ENCODE measurements at places on chromosomes 4 and X. TPM values are rescaled to one million over a fixed set of nuclear protein-coding genes. Genes with fewer than 3 reads are reported as not detected.

EDA gene
- polyA plus RNA-seq: not detected

MMGT1 gene
- polyA plus RNA-seq: 6.1 TPM

DCAF8L2 gene
- not detected for polyA plus RNA-seq

NHS gene
- not detected for polyA plus RNA-seq

UPF3B gene
- polyA plus RNA-seq: 12.4 TPM

NAP1L3 gene
- 0.24 TPM for polyA plus RNA-seq

LRPAP1 gene
- 138 TPM for polyA plus RNA-seq

NPY1R gene
- polyA plus RNA-seq: not detected

YIPF7 gene
- not detected for polyA plus RNA-seq

CXCR3 gene
- 73.8 TPM for polyA plus RNA-seq

HTRA3 gene
- not detected for polyA plus RNA-seq

ANKRD50 gene
- polyA plus RNA-seq: not detected

REPS2 gene
- polyA plus RNA-seq: 1.3 TPM

RPL10 gene
- polyA plus RNA-seq: 5,716 TPM

PRSS12 gene
- polyA plus RNA-seq: not detected

MAGEB17 gene
- polyA plus RNA-seq: 0.26 TPM

Measured in IgD-negative memory B cell (primary cell).